Endothelial cell (in vitro differentiated cells): ENCODE measurements at places on chromosomes 2 and 18.

GRCh38 chr18:44725300-44726058 is 44.8 kb downstream of the SETBP1 start:
- DNase-seq, result no peak

DNA sequence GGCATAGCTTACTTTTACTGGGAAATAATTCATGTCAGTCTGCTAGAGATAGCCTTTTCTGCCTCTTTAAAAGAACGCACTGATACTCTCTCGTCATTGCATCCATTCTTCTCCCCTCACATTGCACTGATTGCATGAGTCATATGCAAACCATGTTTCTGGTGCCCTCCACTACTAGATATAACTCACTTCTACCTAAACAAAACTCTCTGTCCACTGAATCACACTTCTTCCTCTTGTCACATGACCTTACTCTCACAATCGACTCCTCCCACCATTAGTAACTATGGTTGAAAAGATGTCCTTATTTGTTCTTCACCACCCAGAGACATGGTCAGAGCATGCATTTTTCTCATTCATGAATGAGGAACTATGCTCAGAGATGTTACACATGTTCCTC is 158.0 kb downstream of the CSRNP3 start:
- DNase-seq, result no peak

GRCh38 chr2:199901942-199902341 is 9.2 kb upstream of the C2orf69 start:
- no peak for DNase-seq

- DNase-seq, result no peak
Measured at GRCh38 chr2:43727634-43728014, 46.2 kb upstream of the DYNC2LI1 start.

DNA sequence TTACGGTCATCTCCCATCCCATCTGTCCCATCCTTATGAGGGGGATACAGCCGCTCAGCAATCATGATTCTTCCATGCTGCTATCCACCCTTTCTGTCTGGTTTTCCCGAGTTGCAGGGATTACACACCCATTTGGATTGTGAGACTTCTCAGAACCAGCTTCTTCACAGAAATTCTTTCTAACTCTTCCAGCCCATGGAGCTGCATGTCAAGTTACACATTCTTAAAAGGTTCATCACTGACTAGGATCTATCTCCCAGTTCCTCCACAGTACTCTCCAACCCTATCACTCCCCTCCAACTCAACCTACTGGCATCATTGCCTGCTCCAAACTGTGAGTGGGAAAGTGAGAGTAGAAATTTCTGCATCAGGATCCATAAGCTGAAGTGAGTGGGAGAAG is 558.2 kb upstream of the TNP1 start:
- no peak for DNase-seq

GRCh38 chr2:224584111-224584784 is 915 bp downstream of the CUL3 start:
- peak; percentile 27 for DNase-seq

DNA sequence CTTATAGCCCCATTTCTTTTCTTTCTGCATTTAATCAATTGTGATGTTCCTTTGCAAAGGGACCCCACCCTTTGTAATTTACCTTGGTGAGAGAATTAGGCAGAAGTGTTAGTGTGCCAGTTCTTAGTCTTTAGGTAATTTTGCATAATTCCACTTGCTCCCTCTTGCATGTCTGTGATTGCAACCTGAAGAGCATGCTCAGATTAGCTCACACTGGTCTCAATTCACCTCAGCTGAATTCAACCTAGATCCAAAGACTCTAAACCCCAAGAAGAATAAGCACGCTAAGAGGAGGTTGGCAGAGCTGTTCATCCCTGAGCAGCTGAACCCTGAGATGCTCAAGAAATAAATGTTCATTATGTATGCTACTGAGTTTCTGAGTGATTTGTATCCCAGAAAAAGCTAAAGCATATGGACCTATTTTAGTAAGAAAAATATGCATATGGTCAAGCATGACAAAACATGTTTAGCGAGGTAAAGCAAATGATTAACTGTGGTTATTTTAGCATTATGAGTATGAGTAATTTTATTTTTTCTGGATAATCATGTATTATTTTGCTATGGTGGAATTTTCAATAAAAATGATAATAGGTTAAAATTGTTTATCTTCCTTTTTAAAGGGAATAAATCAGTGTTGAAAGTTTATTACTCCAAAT is 299.2 kb upstream of the ZSWIM2 start:
- DNase-seq, result no peak

- DNase-seq, result no peak
Measured at GRCh38 chr2:78202366-78202765, 680.2 kb upstream of the LRRTM4 start.

DNA sequence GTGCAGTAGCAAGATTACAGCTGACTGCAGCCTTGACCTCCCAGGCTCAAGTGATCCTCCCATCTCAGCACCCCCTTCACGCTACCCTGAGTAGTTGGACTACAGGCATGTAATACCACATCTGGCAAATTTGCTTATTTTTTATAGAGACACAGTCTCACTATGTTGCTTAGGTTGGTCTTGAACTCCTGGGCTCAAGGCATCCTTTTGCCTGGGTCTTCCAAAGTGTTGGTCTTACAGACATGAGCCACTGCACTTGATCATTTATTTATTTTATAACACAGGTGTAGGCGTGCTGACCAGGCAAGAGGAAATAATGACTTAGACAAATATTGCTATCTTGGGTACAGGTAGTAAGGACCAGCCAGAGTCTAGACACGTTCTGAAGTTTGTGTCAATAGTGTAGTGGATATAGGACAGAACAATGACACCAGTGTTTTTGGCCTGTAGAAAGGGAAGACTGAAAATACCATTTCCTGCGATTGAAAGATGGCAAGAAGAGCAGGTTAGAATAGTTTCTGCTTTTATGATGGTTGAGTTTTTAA is 71.0 kb upstream of the THUMPD2 start:
- DNase-seq, result no peak

GRCh38 chr2:144414324-144414845 is 105.5 kb downstream of the ZEB2 start:
- no peak for DNase-seq

GRCh38 chr2:239341146-239341732 is 59.6 kb downstream of the HDAC4 start:
- no peak for DNase-seq

DNA sequence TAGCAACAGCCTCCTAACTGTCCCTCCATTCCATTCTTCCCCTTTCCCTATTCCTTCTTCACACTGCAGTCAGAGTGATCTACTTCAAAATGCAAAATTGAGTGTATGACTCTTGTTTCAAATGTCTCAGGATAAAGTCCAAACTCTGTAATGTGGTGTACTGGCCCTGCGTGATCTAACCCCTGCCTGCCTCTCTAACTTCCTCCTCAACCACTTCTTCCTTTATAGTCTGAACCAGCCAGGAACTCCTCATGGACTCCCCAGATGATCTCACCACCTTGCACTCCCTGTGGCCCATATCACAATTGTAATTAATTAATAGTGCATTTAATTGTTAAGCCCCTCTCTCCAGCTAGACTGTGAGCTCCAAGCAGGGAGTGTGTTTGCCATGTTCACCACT is 3.1 kb upstream of the B3GNT2 start:
- DNase-seq, result no peak

GRCh38 chr18:8496186-8496585 is 113.1 kb upstream of the RAB12 start:
- no peak for DNase-seq

DNA sequence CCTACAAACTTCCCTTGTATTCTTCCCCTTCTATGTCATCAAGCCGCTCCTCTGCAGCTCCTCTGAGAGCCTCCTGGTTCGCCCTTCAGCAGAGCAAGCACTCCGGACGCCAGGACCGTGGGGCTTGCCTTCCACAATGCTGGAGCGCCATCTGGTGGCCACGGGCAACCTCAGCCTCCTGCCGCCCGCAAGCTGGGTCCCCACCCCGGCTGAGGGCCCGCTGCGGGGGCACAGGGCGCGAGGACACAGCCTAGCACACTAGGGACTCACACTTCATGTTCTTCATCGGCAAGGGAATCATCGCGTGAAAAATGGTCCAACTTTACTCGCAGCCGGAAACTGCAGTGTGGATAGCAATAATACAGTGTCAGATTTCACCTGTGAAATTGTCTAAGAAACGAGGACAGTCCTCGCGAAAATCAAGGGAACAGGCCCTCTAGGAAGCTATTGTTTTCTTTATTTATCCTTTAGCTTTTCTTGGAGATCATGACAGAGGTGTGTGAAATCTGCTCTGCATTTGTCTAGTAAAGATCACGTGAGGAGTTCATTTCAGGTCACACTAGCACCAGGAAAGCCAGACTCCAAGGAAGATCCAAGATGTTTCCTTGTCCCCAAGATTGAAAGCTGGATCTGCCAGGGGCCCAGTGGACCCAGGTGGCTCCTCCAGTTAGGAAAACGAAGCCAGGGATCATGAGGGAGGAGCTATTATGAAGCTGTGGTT is 5.8 kb downstream of the PRLH start:
- peak; percentile 95 for DNase-seq
